ENCODE measurements at places on chromosomes 13 and 19.

DNA sequence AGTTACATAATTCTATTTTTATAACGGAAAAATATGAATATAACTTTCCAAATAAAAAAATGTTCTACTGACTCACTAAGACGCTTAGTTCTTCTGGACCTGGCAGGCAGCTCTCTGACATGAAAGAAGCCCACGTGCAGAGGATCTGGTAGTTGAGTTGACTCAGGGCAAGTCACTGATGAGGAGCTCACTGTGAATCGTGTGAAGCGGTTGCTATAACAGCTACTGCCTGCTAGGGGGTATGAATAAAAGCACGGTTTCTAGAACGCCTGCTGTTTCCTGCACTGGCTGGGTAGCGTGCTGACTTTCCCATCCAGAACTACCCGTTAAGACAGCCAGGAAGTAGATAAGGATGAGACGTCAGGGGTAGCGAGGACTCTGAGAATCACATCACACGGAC, 54.7 kb upstream of the WASF3 start:
- DNase-seq, result peak; percentile 50

- DNase-seq, result no peak
These were observed 11.8 kb upstream of the HMGB1 start for GRCh38 chr13:30477346-30478195.

- DNase-seq, result peak; percentile 81
These were observed 9.0 kb upstream of the LTBP4 start for GRCh38 chr19:40592170-40592569.

DNA sequence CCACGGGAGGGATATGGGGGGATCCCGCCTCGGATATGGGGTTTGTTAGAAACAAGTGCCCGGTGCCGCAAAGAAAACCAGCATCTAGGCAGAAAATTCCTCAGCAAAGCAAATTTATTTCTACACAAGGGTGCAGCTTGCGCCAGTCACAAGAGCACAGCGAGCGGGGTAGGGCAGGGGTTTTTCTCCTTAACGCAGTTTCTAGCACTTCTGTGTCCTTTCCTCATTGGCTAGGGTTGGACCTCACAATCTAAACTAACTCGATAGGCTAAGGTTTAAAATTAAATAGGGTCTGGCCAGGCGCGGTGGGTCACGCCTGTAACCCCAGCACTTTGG, 595 bp downstream of the ZNF440 start:
- DNase-seq, result no peak

DNA sequence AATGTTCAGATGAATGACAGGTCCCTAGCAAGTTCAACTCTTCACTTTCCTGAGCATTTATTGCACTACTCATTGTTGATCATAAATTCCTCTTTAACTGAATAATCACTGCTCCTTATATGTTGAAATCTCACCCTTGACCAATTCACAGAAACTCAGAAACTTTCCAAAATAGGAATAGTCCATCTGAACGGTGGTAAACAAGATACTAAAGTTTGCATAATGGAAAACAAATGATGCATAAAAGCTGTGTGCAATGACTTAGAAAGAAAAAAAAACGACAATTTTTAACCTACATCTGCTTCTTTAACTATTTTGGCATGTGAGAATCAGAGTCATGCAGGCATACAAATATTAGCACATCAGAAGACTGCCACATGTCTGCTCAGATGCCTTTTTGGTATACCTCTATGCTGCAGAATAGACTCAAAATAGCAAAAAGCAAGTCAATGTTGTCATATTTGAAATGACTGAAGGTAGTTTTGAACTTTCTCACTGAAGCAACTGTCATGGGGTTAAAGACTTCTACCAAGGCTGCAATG, 34.8 kb downstream of the SLC10A2 start:
- DNase-seq, result no peak

DNA sequence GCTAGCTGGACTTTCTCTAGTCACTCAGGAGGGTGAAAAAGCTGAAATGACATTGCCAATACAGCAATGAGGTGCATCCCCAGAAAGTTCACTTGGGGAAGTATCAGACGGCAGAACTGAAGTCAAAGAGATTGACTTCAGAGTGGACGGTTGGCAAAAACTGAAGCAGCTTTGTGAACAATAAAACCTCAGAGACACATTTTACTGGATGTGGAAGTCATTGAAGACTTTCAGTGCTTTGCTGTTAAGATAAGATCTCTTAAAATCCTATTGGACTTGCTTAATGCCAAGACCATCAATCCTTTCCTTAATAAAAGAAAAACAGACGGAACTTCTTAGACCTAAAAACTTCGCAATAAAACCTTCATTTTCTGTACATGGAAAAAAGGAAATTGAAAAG, 103.7 kb downstream of the ABCC4 start:
- no peak for DNase-seq

GRCh38 chr19:49772850-49773432, 6.1 kb downstream of the AP2A1 start:
- DNase-seq, result no peak

- DNase-seq, result no peak
These were observed 355.9 kb downstream of the DCT start for GRCh38 chr13:94123557-94123956.

DNA sequence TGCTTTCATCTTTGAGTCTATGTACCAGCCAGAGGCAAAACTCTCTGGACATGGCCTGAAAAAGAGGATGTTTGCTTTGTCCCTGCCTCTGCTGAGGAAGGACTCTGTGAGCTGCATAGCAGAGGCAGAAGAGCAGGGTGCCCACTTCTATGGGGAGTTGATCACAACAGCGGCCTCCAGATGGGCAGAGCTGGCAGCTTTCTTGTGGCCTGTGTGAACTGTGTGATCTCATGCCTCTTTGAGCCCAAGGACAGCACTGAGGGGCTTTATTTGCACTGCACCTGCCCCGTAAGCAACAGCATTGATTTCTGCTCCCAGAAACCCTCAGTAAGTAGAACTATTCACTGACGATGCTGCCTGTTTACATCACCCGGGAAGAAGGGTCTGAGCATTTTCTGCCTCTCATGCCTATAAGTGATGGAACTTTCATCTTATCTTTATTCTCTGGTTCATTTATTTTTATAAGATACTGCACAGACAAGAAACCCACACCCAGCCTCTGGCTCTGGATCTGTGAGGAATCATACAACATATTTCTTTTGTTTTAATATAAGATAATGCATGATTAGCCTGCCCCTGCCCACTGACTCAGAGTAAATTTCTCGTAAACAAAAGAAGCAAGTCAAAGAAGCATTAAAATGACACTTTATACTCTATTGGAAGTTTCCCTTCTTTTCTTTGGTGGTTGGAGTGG, 244.2 kb upstream of the SOX21 start:
- peak; percentile 31 for DNase-seq

DNA sequence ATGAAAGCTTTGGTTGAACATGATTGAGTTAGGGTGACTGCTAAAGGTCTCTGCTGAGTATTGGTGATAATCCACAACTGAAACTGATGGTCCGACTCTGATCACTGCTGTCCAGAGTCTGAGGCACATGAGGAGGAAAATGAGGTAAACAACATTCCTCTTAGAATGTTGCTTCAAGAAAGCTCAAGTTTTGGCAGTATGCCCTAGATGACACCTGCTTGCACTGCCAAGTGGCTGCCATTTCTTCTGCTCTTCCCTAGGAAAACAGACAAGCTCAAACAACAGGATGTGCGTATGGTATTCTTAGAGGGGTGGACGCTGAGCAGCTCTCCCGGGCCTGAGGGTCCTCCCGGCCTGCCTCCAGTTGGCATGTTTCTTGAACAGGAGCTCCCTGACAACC, 15.2 kb upstream of the MTIF3 start:
- DNase-seq, result no peak

DNA sequence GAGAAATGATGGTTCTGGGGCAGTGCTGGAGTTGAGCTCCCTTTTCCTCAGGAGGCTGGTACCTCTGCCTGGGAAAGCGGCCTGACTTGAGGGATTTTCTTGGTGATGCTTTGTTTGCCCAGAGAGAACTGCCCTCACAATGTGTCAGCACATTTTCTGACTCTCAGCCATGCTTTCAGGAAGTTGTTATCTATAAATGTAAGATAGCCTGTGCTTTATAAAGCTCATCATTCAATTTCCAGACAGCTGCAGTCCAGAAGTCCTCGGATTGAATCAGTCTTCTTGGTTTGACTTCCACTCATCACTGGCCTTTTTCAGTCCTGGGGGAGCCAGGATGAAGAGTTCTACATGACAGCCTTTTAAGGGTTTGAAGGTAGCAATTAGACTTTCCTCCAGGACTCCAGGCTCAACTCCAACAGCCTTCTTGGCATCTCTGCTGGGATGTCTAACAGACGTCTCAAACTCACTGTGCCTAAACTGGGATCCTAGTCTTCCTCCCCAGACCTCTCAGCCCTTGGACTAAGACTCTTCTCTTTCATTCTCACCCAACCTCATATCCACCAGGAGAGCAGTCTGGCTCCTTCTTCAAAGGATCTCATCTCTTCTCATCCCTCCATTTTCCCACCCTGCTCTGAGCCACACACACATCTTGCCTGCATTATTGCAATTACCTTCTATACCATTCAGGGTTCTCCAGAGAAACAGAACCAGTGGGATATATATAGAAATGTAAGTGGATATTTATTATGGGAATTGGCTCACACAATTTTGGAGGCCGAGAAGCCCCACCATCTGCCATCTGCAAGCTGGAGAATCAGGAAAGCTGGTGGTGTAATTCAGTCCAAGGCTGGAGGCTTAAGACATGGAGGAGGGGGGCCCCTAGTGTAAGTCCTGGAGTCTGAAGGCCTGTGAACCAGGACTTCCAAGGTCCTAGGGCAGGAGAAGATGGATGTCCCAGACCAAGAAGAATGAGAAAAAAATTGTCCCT, 13.1 kb downstream of the ERICH6B start:
- no peak for DNase-seq

DNA sequence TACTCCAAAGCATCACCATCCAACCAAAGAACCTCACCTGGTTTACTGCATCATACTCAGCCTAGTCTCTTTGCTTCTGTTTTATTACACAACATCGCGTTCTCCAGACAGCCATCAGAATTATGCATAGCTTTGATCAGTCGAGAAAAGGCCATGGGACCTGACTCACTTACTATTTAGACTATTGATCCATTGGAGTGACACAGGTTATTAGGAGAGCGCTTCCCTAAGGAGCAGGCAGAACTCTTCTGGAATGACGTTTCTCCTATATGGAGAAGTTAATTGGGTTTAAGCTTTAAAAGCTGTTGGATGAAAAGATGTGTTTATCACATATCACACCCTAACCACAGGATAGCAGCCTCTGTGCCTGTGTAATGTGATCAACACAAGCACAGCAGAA, 649.1 kb upstream of the SLC10A2 start:
- DNase-seq, result no peak

DNA sequence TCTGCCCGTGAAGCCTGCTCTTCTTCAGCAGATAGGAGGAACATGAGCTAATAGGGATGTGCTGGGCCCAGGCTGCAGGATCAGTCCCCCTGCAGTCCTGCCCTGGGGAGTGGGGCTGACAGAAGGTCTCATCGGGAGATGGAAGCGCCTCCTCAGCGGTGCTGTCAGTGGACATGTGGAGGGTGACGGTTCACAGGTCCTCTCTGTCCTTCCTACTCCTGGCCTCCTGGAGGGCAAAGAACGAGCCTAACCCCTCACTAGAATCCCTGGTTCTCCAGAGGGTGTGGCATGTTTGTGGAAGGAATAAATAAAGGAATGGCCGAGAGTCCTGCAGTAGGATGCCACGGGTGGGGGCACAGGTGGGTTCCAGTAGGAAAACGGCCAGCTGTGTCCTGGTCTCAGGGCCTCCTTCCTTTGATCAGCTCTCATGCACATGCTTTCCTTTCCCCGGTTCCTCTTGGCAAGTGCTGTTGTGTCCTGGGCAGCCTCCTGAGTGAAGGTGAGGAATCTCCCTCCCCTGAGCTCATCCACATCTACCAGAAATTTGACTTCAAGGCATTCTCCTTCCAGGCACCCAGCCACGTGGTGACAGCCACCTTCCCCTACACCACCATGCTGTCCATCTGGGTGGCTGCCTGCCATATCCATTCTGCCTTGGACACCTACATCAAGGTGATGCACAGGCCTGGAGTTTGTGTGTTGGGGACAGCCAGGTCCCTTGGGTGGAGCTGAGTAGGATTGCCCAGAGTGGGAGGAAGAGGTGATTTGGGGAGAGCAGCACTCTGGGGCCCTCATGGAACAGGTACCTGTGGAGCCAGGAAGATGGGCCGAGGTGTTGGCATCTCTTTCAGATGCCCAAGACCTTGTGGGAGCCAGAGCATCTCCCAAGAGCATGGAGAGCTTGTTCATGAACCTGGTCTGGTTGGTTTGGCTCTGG, 28.6 kb upstream of the ZNF492 start:
- DNase-seq, result no peak

GRCh38 chr13:21894091-21894490, 223.2 kb downstream of the FGF9 start:
- DNase-seq, result no peak

- no peak for DNase-seq
These were observed 720 bp upstream of the HNRNPL start for GRCh38 chr19:38850436-38850975.

- peak; percentile 97 for DNase-seq
These were observed 593 bp downstream of the ATP8B3 start for GRCh38 chr19:1811472-1811894.

Measured in M059J (cell line).